ENCODE measurements at places on chromosomes 11 and 22.

- no peak for DNase-seq
Measured at GRCh38 chr11:121473064-121473777, 20.5 kb upstream of the SORL1-AS1 start.

DNA sequence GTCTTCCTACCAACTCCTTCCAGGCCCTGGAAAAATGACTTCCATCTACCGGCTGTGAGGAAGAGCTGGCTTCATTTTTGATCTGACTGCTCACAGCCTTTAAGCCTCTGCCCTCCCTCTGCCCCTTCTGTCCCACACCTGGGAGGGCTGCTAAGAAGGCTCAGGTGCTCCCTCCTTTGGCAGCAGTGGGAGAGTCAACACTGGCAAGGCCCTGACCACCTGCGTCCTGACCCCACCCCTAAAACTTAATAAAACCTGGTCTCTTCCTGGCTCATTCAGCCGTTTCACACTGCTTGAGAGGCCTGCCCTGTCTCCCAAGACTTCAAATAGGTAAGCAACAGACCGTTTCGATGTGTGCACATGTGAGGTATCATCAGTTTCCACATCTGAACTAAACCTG, 52.1 kb upstream of the NFRKB start:
- no peak for DNase-seq

DNA sequence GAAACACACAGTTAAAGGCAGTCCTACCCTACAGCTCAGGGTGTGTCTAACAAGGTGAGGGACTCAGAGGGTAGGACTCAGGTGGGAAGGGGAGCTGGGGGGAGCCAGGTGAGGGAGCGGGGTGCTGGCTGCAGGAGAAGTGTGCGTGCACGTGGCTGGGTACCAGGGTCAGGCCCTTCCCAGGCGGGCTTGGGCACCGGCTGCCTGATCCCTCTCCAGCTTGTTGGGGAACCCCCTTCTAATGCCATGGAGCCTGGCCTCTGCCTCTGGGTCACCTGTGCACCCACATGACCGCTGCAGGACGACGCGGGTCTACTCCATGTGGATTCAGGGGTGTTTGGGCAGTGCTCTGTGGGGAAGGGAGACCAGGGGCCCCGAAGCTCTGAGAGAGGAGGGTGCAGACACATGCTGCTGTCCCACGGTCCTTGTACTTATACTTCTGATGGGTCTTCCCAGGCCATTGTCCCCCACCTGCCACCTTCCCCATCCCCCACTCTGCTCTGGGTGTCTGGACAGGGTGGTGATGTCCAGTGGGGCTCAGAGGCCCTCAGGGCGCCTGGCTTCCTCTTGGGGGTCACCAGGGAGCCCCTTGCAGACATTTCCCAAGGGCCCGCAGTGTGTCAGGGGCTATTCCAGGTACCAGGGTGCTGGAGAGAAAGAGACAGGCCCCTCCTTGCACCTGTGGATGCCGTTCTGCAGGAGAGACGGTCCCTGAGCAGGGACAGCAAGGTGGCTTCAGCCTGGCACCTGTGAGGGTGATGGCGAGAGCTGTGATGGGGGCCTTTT, 10.4 kb upstream of the MRGPRD start:
- no peak for DNase-seq

- DNase-seq, result no peak
Measured at GRCh38 chr22:21761086-21761485, 25.5 kb upstream of the YPEL1 start.

DNA sequence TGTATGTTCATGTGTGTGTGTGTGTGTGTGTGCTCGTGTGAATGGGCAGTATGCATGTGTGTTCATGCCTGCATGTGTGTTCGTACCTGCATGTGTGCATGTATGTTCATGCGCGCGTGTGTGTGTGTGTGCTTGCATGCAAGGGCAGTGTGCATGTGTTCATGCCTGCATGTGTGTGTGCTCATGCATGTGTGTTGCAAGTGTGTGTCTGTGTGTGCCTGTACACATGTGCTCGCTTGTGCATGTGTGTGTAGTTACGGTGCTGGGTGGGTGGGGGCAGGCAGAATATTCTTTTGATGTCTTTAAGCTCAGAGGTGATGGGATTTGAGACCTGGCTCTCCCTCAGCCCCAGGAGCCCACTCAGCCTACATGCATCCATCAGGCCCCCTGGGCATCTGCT, 822.1 kb downstream of the BRD1 start:
- no peak for DNase-seq

DNA sequence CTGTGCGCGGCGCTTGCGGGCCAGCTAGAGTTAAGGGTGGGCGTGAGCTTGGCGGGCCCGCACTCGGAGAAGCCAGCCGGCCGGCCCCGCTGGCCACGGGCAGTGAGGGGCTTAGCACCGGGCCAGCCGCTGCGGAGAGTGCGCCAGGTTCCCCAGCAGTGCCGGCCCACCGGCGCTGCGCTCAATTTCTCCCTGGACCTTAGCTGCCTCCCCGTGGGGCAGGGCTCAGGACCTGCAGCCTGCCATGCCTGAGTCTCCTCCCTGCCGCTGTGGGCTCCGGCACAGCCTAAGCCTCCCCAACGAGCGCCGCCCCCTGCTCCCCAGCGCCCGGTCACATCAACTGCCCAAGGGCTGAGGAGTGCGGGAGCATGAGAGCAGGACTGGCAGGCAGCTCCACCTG, 5.2 kb upstream of the PES1 start:
- no peak for DNase-seq

DNA sequence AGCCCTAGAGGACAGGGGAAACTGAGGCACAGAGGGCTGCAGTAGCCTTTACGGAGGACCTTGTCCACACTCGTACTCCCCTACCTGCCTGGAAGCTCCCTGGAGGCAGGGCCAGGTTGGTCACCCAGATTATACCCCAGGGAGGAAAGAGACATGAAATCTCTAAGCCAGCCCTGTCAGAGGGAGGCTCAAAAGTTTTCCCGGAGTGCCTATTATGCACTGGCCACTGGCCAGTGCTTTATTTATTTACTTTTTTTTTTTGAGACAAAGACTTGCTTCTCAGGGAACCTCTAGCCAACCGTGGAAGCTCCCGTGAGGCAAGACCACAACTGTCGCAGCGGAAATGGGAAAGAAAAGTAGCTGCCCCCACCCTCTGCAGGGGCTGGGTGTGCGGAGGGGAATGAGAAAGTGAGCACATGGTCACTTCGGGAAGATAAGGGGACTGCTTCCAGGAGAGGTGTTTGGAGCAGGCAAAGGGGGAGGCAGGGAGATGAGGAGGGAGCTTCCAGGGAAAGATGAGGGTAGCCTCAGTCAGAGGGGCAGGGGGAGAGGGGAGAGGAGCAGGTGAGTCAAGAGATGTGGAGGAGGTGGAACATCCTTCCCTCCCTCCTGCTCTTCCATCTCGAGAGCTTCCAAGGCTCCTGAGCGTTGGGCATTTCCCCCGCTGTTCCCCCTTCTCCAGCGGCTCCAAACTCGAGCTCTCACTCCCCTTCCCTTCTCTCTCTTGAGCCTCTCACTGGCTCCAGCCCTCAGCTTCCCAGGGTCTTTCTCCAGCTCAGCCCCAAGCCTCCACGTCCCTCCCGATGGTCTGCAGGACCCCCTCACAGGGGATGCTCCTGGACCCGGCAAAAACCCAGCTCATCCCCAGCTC, 4.3 kb downstream of the IL2RB start:
- DNase-seq, result no peak

- DNase-seq, result no peak
Measured at GRCh38 chr11:20250644-20251247, 90.5 kb upstream of the DBX1 start.

DNA sequence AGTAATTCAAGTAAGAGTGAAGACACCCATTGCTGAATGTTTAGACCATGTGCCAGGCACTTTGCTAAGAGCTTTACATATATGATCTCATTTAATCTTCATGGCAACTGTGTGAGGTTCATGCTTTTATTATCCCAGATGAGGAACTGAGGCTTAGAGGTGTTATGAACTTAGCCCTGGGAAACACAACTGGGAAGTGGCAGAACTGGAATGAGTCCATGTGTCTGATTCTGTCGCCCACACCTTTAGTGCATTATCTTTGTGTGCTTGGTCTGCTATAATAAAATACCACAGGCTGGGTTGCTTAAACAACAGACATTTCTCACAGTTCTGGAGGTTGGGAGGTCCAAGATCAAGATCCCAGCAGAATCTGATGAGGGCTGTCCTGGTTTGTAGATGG, 108.7 kb upstream of the PLET1 start:
- DNase-seq, result no peak

DNA sequence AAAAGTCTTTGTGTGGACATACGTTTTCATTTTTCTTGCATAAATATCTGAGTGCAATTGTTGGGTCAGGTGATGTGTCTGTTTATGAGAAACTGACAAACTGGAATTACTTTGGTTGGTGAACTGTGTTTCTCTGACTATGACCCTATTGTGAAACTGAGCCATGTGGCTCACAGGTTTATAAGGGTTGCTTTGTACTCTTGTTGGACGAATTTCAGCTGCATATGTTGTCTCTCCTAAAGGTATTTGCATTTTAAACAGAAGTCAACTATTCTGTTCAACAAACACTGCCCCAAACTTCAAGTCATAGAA, 34.4 kb upstream of the RASD2 start:
- no peak for DNase-seq

- no peak for DNase-seq
Measured at GRCh38 chr11:612201-612960, 3.4 kb downstream of the IRF7 start.

DNA sequence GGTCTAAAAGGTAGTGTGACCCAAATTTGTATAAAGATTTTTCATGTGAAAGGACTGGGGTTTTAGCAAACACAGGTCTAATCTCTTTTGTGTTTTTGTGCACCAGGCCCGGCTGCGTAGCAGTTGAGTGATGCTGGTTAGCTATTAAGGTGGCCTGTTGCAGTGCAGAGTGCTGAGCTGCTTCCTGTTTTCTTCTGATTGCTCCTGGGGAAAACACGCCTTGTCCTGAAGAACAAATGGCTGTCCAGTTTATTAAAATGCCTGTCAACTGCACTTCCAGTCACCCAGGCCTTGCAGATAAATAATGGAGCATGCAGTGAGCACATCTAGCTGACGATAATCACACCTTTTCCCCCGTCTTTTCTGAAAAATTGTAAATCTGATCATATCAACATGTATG, 1.8 kb downstream of the SRSF8 start:
- DNase-seq, result peak; percentile 51

- DNase-seq, result no peak
Measured at GRCh38 chr11:34303028-34303570, 54.7 kb downstream of the ABTB2 start.

GRCh38 chr11:41970681-41971080, 511.2 kb upstream of the LRRC4C start:
- DNase-seq, result no peak

- DNase-seq, result no peak
Measured at GRCh38 chr22:37601540-37602442, 6.8 kb upstream of the GGA1 start.

DNA sequence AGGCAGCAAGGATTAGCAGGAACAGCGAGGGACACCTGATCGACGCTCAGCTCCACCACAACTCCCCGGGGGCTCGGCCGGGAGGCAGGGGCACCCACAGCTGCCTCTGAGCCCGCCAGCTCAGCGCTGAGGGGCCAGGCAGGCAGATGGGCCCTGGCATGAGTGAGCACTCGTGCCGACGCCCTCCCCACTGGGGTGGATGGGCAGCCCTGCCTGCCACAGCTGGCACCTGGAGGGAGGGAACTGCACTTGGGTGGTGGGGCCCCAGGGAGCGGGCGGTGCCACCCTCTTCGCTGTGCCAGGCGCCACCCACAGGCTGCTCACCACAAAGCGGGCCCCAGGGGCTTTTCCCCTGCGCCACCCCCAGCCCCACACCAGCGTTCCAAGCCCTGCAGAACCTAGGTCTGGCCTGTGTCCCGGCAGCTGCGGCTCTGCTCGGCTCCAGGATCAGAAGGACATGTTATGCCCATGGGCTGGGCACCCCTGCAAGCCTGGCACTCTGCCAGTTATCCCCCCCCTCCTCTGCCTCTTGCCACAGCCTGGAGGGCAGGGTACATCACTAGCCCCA, 28.8 kb downstream of the WNT7B start:
- DNase-seq, result no peak

DNA sequence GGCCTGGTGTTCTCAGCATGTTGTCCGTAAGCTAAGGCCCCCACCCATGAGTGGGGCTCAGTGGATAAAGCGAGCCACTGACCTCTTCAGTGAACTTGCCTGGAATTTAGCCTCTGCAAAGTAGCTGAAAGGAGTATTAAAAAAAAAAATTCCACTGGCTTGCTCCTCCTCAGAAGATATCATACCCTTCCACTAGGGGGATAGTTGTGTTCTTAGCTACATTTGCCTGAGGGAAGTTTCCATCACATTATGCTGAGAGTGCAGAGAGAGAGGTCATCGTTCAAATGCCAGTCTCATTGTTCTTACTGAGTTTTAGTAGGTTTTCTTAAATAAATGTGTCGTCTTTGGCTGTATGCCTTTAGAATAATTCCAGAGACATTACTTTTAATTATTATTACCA, 879.7 kb downstream of the JRKL start:
- no peak for DNase-seq

DNA sequence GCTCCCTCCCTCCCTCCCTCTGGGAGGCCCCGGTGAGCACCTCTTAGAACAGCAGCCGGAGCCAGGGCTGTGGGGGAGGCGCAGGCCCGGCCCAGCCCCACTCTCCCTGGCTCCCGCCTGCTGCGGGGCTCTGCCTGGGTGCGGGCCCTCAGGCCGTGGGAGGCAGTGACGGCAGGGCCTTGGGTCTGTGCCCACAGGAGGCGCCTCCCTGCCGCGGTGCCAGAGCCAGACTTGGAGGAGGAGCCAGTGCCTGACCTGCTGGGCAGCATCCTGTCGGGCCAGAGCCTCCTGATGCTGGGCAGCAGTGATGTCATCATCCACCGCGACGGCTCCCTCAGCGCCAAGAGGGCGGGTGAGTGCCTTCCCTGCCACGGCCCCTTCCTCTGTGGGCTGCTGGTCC, 9.5 kb downstream of the IRF7 start:
- no peak for DNase-seq

- DNase-seq, result no peak
Measured at GRCh38 chr22:33996824-33997223, 76.5 kb upstream of the LARGE1 start.

GRCh38 chr11:70643642-70644041, 245.3 kb downstream of the CTTN start:
- DNase-seq, result no peak

- DNase-seq, result no peak
Measured at GRCh38 chr22:30265131-30265720, 1.4 kb downstream of the OSM start.

DNA sequence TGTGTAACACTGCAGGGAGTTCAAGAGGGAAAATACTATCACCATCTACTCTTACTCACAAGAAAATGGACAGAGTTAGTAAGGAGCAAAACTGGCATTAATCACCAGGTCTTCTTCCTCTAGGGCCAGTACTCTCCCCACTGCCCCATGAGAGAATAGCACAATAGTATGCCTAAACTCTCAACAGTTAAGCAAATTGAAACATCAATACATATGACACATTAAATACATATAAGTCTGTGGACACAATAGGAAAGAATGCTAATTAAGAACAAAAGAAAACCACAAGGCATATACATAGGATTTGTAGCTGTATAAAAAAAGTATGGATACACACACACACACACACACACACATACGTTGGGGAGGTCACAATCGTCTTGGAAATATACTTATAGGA, 197.9 kb upstream of the BDNF start:
- DNase-seq, result no peak
